NCI-H187 (cell line): ENCODE measurements at places on chromosomes 3 and 15.

DNA sequence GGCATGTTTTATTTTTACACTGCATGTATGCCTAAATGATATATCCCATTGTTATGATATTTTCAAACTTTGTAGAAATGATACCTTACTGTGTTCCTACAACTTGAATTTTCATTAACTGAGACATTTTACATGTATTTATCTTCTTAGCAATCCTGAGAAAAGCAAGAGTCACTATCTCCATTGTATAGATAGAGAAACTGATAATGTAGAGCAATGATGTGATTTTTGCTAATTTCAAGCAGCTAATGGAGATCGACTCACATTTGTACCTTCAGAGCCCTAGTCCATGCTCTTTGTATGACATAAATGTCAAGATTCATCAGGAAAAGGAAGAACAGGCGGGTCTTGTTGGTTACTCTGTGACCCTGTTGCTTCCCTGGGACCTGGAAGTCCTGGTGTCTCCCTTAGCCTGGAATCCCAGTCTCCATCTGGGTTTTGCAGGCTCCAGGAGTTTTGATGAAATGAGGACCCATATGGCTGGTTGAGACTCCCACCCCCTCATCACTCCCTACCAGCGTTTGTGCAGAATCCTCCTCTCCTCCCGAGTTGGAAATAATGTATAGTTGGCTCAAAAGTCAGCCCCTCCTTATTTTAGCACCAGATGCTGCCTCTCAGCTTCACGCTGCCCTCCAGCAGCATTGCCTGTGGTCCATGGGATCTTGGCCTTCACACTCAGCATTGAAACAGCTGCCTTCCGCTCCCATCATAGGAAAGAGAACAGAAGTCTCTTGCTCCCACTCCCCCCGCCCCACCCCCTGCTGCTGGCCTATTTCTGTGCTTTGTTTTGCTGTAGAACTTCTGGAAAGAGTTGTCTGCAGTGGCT is 67.1 kb downstream of the APBA2 start:
- DNase-seq = no peak

DNA sequence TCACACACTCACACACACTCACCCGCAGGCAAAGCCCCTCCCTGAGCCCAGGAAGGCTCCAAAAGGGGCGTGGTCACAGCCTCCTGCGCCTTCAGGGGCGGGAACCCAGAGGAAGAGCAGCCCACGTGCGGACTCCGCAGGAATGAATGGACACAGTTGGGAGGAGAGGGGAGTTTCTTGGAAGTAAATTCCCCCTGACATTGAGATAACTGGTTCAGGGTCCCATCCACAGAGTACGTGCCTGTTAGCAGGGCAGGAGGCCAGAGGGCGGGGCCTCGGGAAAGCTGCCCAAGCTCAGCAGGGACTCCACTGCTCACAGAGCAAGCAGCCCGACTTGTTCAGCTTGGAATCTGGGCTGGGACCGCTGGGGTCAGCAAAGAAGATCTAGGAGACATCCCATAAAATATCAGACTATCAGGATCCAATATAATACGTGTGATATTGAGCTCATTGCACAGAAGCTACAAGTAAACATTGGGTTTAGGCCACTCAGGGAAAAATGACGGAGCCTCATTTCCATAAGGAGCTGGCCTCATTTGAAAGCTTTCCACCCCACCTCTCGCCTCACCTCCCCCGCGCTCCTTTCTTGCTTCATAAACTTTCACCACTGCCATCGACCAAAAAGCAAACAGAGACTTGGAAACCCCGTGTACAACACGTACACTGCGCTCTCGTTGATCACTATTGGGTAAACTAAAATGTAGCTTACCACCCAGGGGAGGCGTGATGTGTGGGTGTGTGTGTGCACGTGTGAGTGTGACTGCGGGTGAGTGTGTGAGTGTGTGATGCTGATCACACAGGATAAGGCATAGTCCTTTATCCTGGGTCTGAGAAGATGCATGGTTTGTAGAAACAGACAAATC is 36.0 kb downstream of the TM2D3 start:
- no peak for DNase-seq

- DNase-seq = no peak
Measured at GRCh38 chr15:67193223-67193990, 61.1 kb downstream of the AAGAB start.

DNA sequence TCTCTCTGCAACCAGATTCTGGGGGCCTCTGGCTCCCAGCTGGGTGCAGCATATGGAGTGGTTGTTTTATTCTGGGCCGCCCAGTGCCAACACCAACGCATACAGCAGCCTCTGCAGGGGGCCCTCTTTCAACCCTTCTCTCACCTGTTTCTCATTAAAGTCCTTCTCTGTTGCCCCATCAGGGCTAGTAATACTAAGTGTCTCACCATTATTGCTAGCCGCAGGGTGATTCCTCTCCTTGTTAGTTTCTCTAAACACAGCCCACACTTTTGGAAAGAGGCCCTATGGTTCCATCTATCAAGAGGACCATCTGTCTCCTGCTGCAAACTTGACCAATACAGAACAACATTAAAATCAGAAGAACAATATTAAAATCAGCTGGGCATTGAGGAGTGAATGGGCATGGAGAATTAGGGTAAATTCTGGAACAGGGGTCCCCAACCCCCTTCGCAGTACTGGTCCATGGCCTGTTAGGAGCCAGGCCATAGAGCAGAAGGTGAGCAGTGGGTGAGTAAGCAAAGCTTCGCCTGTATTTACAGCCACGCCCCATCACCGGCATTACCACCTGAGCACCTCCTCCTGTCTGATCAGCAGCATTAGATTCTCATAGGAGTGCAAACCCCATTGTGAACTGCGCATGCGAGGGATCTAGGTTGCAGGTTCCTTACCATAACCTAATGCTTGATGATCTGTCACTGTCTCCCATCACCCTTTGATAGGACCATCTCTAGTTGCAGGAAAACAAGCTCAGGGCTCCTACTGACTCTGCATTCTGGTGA is 36.5 kb downstream of the ALS2CL start:
- no peak for DNase-seq

DNA sequence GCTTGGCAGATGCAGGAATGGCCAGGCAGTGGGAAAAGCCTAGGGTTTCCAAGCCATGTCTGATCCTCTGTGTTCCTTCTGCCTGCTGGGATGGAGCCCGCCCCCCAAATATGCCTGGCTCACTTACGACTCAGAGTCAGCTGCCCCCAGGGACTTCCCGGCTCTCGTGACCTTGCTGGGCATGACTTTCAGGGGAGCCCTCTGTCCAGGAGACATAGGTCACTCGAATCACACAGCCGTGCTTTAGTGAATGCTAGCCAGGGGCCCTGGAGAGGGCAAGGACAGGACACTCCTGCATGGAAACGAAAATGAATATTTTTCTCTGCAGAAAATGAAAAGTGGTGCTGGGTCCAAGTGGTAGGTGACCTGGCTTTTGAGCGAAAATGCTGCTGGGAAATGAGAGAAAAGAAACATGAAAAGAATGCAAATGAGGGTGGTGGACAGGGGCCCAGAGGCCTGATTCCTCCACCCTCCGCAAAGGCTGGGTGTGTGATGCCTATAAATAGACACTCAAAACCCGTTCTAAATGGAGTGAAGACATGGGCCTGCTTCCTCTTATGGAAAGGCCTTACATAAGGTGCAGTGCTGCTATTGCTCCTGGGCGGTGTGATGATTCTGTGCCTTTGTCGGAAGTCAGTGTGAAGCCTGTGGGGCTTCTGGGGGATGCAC is 107.4 kb downstream of the APBA2 start:
- DNase-seq = no peak

- no peak for DNase-seq
Measured at GRCh38 chr15:78374436-78375393, 34.6 kb downstream of the CRABP1 start.

DNA sequence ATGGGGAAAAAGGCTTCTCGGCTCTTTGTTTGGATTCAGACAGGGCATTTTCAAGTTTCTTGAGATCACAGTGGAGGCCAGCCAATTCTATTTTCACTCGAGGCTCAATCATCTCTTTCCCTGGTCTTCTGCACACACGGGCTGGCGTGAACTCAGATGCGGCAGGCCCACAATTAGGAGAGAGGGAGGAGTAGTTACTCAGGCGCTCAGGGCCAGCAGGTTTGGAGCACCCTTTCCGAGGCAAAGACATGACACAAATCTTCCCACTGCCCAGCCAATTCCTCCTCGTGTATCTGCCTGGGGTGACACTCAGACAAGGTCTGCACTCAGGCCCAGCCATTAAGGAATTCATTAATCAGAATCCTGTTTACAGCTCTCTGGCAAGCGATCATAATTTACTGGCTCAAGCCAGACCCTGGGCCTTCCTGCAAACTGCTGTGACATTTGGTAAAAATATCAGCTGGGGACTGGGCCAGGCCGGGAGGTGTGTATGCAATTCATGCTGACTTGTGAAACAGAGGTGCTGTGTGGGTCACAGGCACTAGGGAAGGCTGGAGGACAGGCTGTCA is 68.1 kb upstream of the TLE3 start:
- DNase-seq = no peak

DNA sequence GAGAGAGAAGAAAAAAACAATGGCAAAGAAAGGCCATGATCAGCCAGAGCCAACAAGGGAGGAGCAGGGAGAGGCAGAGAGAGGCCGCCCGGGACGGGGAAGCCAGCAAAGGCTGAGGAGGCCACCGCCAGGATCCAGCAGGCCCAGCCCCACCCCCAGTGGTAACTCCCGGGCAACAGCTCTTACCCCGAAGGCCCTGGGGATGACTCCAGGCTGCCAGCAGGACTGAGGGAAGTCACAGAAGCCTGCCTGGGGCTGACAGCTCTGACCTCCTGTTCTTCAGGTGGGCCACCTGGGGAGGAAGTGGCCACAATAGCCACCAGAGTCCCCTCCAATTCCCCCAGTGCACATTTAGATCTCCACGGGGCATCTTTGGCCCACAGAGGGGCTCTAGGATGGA is 184.3 kb upstream of the LINGO1 start:
- DNase-seq = no peak

DNA sequence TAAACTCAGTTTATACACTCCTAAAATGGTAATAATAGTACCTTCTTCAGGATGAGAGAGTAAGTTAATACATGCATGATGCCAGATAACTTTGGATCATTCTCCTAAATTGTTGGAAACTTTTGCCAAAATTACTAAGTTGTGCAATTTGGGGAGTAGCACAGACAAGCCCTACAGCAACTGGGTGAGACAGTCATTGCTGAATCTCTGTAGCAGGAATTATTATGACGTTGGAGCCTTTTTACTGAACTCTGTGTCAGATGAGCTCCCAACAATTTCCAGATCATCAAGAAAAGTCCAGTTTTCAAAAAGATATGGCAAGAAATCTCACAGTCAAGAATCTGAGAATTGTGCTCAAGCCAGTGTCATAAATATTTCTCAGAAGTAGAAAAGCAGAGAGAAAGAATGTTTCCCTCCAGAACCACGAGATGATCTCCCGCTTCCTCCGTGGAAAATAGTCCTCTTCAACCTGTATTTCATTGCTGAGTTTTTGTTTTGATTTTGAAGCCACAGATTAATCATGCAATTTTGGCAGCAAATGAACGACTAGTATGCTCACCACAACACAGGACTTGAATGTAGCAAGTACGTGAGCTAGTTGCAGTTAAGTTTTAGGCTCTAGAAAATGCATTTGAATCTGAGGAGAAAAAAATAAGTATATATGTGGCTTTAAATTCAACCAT is 485.4 kb downstream of the CNTN6 start:
- DNase-seq = no peak

GRCh38 chr3:157705258-157705657 is 202.0 kb upstream of the VEPH1 start:
- DNase-seq = no peak

DNA sequence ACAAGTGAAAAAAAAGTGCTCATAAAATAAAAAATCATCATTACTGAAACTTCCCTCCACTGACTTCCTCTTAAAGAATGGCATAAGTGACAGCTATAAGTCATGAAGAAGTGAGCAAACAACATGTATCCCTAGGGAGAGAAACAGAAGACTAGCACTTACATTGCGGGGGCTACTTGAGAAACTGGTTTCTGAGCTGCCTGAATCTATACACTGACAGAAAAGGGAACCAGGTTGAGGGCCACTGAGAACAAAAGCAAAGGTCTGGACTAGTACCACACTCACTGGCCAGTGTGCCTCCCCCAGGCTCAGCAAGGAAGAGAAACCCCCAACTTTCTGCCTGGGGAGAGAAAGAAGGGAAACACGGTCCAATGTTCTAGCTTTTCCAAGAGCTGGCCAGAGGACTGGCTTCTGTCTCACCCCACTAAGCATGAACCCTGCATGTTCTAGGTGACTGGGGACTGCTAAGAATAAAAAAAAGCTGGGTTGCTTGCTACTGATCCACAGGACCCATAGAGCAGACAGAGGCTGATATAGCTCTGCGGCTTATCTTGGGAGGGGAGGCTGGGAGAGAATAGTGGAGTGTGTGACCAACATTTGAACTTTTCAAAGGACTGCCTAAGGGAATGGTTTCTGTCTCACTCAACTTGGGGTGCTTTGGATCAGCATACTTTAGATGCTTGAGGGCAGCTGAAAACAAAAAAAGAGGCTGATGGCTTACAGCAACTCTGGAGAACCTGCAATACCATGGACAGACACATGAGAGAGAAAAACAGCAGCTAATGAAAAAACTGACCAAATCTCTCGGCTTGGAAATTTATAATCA is 8.1 kb downstream of the RAD18 start:
- DNase-seq = no peak

GRCh38 chr3:17039594-17039993 is 154.8 kb downstream of the PLCL2 start:
- DNase-seq = no peak

GRCh38 chr15:67701669-67702068 is 123.6 kb upstream of the SKOR1 start:
- DNase-seq = no peak

- no peak for DNase-seq
Measured at GRCh38 chr15:93228546-93228945, 139.5 kb upstream of the RGMA start.

- no peak for DNase-seq
Measured at GRCh38 chr15:40751745-40752144, 3.3 kb downstream of the RMDN3 start.

DNA sequence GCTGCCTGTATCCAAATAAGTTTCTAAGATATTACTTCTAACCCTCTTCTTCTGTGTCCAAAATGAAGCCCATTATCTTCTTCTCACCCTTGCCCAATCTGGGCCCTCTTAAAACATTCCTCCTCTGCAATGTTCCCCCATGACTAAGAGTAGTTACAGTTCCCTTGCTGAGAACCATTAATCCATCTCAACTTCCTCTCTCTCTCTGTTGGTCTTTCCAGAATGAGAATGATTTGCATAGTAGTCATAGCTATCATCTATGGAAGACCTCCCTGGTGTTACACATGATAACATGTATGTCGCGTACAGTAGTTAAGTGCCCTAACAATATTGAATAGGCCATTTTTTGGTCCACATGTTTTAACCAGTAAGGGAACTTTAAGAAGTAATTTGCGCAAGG is 177.9 kb downstream of the ANXA2 start:
- no peak for DNase-seq

DNA sequence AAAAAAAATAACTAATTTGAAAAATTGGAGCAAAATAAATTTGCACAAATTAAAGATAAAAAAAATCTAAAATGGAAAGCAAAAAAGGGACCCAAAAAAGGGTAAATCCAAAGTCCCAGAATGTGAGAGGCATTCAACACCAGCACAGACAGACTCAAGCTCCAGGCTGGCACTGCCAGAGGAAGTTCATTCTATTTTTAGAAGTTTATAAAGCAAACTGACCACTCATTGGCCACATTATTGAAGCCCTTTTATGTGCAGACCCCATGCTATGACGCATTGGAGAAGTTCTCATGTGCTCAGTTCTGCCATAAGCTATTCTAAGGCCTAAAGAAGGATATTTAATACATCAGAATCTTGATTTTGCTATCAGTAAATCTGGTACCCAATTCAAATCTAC is 17.6 kb upstream of the BOC start:
- DNase-seq = no peak
